ENCODE measurements at places on chromosomes 2 and 18.
A peak's percentile ranks its signal among the peaks of the same experiment; 100 is the strongest.

- no peak for DNase-seq
- no peak overlapping the region for H3K4me3 ChIP-seq
- no peaks in the 10 kb centered on the region for H3K27me3 ChIP-seq
- no peak overlapping the region for H3K27ac ChIP-seq
- H3K36me3 ChIP-seq, result no peaks in the 10 kb centered on the region
These were observed 241.6 kb downstream of the CDCA7 start for GRCh38 chr2:173596244-173596643.

- H3K36me3 ChIP-seq, result no peaks in the 10 kb centered on the region
- H3K4me3 ChIP-seq, result no peak overlapping the region
- no peak for DNase-seq
- H3K4me1 ChIP-seq, result peaks cover 6% of the 10 kb centered on the region
- no peak overlapping the region for H3K27ac ChIP-seq
These were observed 118.7 kb downstream of the KLHL29 start for GRCh38 chr2:23503682-23504081.

- no peaks in the 10 kb centered on the region for H3K36me3 ChIP-seq
- no peaks in the 10 kb centered on the region for H3K27me3 ChIP-seq
- peaks cover 36% of the 10 kb centered on the region for H3K4me1 ChIP-seq
- no peak overlapping the region for H3K27ac ChIP-seq
- DNase-seq, result peak; percentile 55
These were observed 10.4 kb upstream of the CAVIN2 start for GRCh38 chr2:191857259-191857805.

- H3K36me3 ChIP-seq, result no peaks in the 10 kb centered on the region
- peak overlapping the region; percentile 64 for H3K27ac ChIP-seq
- peak; percentile 83 for DNase-seq
- H3K4me1 ChIP-seq, result peaks cover 62% of the 10 kb centered on the region
These were observed 57.1 kb downstream of the MAP4K4 start for GRCh38 chr2:101754618-101755017.

GRCh38 chr18:71986351-71987050 is 557.6 kb downstream of the CBLN2 start:
- no peaks in the 10 kb centered on the region for H3K27me3 ChIP-seq
- DNase-seq, result no peak
- no peaks in the 10 kb centered on the region for H3K4me1 ChIP-seq
- no peaks in the 10 kb centered on the region for H3K36me3 ChIP-seq
- H3K4me3 ChIP-seq, result no peak overlapping the region

DNA sequence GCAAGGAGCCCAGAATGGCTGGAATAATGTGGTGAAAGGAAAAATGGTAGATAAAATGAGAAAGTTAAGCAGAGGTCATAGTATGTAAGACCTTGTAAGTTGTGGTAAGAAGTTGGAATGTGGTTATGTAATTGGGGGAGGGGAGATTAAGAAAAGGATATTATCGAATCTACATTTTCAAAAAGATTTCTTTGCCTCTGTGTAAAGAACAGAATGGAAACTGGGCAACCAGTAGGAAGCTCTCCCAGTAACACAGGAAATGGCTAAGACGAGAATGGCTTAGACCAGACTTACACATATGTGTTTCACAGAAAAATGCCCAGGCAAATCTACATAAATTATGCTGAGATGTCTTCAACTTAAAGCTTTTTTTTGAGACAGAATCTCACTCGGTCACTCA is 13.2 kb downstream of the MEMO1 start:
- no peak overlapping the region for H3K27ac ChIP-seq
- peaks cover 9% of the 10 kb centered on the region for H3K4me1 ChIP-seq
- H3K36me3 ChIP-seq, result no peaks in the 10 kb centered on the region
- DNase-seq, result no peak
- H3K4me3 ChIP-seq, result no peak overlapping the region

Measured in GM23248 (cell line).